ENCODE measurements at places on chromosomes 11 and 22.

- no peak for DNase-seq
Observed at GRCh38 chr11:73856031-73856567, 20.5 kb downstream of the COA4 start.

GRCh38 chr11:65822776-65823528 is 10.8 kb upstream of the SNX32 start:
- DNase-seq, result no peak

DNA sequence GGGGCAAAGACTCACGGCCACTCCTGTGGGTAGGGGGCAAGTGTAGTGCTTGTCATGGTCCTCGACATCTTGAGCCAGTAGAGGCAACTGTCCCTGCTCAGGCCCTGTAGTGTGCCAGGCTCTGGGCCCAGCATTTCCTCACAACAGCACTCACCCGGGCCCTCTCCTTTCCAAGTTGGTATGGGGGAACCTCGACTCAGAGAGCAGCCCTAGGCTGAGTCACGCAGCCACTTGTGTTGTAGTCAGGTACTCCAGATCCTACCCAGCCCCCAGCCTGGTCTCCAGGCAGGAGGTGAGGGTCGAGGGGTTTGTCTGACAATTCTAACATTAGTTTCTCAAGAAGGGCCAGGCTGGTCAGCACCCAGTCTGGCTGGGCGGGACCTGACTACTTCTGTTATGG is 4.1 kb downstream of the RELT start:
- DNase-seq, result no peak

- DNase-seq, result no peak
Observed at GRCh38 chr11:128921793-128922192, 20.9 kb downstream of the TP53AIP1 start.

DNA sequence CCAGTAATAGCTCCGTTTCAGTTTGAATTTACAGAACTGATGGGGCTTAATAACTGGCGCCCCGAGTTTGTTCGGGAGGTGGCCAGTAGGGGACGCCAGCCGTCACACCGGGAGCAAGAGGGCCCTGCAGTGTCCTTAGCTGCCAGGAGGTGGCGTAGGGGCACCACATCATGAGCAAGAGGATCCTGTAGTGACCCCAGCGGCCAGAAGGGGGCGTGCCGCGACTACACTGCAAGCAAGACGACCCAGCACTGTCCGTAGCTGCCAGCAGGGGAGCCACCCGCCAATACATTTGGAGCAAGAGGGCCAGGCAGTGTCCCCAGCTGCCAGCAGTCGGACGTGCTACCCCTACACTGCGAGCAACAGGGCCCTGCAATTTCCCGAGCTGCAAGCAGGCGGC is 663.7 kb upstream of the B3GAT1 start:
- DNase-seq, result peak; percentile 72

GRCh38 chr22:37674951-37675929 is at the start of gene LGALS1:
Gene LGALS1, plus strand, starts transcription at chr22:37675636. Its CDS starts 67 bp downstream, at chr22:37675703.
- peak; percentile 97 for DNase-seq

DNA sequence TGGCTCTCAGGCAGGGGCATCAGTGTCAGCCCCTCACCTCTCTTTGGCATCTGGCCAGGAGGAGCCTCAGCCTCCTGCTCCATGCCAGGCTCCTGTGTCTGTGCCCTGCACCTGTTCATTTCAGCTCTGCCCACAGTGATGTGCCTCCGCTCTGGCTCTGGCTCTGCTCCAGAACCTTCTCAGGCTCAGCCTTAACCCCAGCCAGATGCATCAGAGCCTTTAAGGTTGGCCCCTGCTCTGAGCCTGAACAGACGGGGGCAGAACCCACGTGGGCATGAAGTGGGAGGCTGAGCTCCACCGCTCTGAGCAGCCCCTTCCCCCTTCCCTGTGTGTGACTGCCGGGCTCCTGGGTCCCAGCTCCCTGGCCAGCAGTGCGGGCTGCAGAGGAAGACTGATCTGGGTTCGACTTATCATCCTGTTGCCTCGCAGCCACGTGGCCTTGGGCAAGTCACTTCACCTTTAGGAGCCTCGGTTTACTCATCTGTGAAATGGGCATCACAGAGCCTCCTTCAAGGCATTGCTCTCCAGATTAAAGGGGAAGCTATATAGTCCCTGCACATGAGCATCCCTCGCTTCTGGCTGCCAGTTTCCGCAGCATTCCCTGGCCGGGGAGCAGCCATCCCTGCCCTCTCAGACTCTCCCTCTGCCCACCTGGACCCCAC is 44.7 kb upstream of the RTL6 start:
- DNase-seq, result no peak

DNA sequence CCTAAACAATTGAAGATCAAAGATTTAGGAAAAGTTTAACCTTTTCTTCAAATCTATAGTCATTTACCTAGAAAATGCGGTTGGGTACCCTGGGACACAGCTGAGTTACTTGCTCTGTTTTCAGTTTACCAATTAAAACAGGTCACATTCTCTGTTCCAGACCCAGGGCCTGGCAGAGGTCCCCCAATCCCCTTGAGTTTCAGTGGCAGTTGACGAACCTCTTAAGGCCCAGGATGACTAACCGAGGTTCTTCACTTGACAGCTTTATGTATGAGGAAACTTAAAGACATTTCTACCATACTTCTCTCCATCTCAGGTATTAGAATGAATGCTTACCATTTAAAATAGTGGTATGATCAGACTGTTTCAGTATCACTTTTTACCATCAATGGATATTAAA is 16.3 kb downstream of the LDHAL6A start:
- DNase-seq, result no peak

GRCh38 chr22:29762263-29762662 is 4.5 kb downstream of the ZMAT5 start:
- no peak for DNase-seq

DNA sequence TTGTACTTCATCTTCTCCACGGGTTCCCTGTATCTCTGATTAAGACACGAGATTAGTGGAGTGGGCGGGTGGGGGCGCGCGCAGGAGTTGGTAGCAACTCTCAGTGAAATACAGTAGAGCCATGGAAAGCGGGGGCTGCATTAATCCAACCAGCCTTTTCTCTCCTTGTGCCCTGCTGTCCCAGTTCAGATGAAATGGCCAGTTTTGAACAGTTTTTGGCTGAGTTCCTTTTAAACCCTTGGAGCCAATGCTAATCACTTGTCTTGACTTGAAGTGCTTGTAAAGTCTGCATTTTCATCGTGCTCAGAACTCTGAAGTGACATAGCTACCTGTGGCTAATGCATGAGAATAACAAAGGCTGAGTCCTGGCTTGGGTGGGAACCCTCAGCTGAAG is 734 bp upstream of the TMEM123 start:
- no peak for DNase-seq

GRCh38 chr11:120079750-120080610 is 57.9 kb downstream of the TRIM29 start:
- DNase-seq, result no peak

DNA sequence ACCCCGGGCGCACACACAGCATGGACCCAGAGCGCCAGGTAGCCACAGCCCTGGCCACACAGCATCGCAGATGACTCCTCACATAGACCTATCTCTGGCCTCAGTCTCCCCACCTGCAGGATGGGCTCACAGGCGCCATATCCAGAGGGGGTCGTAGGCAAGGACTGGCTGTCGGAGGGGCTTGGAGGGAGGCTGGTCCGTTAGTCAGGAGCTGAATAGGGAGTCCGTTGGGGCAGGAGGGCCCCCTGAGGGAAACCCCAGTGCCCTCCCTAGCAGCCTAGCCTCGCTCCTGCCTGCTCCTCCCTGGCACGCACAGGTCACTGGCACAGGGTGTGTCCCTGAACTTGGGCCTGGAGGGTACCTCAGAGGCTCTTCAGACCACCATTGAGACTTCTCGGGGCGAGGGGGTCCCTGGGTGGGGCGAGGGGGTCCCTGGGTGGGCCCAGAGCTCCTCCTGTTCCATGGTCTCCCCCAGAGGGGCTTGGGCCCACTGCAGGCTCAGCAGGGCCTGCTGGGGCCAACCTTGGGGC is 2.0 kb downstream of the PLXNB2 start:
- DNase-seq, result no peak

DNA sequence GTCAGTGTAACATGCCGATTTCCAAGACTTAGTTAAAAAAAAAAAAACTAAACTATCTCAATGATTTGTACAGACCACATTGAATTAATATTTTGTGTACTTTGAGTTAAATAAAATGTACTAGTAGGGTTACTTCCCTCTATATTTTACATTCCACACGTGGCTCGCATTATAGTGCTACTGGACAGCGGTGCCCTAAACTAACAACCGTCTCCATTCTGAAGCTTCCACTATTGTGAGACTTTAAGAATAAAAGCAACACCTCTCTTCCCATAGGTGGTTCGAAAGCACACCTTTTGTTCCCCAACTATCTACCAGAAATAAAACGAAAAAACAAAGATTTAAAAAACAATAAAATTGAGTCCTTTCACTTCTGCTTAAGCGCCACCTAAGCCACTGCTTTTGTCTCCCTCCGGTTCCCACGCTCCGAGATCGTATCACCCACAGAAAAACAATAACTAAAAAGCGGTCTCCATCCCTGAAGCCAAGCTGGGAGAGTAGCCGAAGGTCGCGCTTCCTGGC is 380 bp upstream of the TTC17 start:
- DNase-seq, result no peak

DNA sequence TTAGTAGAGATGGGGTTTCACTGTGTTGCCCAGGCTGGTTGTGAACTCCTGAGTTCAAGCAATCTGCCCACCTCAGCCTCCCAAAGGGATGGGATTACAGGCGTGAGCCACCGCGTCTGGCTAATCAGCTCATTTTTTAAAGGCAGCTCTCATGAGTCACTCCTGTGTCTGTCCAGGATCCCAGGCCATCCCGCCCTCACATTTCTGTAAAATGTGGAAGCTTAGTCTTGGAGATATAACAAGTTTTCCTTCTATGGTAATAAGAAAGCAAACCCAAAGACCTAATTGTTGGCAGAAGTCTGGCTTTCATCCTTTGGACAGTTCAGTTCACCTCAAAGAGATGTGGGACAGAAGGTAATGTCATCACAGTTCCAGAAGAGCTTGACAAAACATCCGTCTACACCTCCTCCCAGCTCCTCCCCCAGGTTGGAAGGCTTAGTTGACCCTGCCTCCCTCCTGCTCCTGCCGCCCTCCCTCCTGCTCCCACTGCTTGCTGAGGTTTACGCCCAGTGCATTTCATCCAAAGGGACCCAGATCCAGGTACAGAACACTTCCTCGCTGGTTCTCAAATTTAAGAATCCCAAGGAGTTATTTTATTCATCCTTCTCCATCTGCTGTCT is 6.4 kb downstream of the DRD2 start:
- DNase-seq, result no peak

- peak; percentile 97 for DNase-seq
Observed at GRCh38 chr22:45537734-45538181, 35.1 kb downstream of the FBLN1 start.

DNA sequence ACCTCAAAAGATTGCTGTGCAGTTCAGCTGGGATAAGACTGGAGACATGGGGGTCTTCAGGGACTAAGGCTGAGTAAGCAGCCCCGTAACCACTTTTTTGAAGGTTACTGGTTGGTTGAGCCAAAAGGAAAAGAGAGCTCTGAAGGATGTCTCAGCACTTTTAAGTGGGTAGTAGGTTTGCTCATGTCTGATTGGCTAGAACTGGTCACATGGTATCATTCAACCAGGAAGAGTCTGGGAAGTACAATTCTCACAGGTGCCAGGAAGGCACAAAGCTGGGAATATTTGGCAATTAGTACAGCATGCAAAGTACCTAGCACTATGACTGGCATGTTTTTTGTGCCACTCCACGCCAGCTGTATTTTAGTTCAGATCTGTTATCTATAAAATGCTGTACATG is 58.1 kb downstream of the SNX19 start:
- DNase-seq, result no peak

DNA sequence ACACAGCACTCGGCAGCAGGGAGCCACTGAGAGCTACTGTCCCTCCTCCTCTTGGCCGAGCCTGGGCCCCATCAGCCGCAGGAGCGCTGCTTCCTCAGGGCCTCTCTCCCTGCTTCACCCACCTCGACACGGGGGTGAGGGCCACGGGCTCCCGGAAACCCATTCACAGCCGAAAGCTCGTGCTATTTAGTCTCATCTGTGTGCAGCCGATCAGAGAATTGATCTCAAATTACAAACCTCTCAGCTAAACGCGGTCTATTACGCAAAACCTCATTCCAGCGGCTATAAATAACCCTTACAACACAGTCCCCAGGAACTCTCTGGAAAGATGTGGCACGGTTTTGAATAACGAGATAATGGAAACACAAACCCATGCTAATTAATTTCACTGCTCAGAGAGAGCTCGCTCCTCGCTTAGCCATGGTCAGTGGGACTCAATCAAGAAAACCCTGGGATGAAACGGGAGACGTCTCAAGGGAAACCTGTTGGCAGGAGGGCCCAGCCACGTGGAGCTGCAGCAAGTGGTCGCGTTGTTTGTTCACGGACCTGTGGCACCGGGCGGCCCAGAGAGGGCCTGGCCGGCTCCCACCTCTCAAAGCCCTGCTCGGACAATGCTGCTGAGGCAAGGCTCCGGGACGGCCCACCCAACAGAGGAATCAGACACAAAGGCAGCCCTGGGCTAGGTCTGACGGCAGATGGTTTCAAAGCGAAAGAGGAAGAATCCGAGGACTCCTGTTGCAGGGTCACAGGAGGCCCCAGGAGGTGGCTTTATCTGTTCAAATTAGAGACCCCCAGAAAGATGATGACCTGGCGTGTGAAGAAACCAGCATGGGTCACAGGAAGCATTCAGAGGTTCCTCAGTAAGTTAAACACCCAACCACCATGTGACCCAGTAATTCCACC is 210.5 kb downstream of the CTTN start:
- peak; percentile 70 for DNase-seq

- DNase-seq, result no peak
Observed at GRCh38 chr11:16193897-16194381, 162.4 kb downstream of the SOX6 start.

GRCh38 chr11:112467721-112468120 is 207.1 kb upstream of the PLET1 start:
- DNase-seq, result no peak

- peak; percentile 69 for DNase-seq
Observed at GRCh38 chr11:19087658-19088057, 27.1 kb upstream of the MRGPRX2 start.

DNA sequence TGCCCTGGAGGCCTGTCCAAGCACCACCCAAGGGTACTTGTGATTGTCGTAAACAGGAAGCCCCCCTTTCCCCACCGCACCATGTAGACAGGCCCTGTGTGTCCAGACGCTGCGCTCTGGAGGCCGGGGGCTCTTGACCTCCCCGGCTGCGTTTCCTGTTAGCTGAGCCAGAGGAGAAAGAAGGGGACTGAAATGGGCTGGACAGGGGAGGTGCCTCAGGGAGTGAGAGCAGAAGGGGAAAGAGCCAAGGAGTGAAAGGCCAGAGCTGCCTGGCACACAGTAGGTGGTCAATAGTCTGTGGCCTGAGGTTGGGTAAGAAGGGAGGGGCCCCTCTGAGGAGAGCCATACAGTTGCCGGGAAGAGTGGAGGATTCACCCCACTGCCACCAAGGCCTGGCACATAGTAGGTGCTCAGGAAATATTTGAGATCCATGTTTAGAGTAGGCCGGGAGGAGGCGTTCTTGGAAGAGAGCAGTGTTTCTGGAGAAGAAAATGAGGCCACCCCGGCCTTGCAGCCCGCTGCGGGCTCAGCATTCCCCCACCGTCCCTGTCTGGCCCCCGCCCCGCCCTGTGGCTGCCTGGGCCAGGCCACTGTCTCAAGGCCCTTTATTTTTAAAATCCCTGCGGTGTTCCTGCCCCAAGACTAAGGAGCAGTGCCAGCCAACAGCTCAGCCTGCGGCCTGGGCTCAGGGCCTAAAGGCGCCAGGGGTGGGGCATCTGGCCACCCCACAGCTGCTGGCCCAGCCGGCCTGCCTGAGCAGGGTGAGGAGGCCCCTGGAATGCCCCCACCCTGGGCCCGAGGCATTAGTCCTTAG is 13.6 kb upstream of the CDC42EP1 start:
- peak; percentile 92 for DNase-seq

- peak; percentile 87 for DNase-seq
Observed at GRCh38 chr11:35515224-35515623, 10.2 kb downstream of the PAMR1 start.
